HT-29 (cell line): ENCODE measurements at places on chromosomes 1 and 21. TPM values are rescaled to one million over a fixed set of nuclear protein-coding genes. Genes with fewer than 3 reads are reported as not detected.
A peak's percentile ranks its signal among the peaks of the same experiment; 100 is the strongest.

The RGS13 gene
- not detected in 2 replicates for total RNA-seq

The KLF17 gene
- total RNA-seq, result not detected in 2 replicates

The MAGI3 gene
- 19.9 and 20.8 TPM in 2 replicates for total RNA-seq

The RCSD1 gene
- total RNA-seq, result not detected in 2 replicates

The RGSL1 gene
- not detected in 2 replicates for total RNA-seq

- DNase-seq, result no peak
These were observed 73.8 kb downstream of the NIBAN1 start for GRCh38 chr1:184900507-184900906.

DNA sequence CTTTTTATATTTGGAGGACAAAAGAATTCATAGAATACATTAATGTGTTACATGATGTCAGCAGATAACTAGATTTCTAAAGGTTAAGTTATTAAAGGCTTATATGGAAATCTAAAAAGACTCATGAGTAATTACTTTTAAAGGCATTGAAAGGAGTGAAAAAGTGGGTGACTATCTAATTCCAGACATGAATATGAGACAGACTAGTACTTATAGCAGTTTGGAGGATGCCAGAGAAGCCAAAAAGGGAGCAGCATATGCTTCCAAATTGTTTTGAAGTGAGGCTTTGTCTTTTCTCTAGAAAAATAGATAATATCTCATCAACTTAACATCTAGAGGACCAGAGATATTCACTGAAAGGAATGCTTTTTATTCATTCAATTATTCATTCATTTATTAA is 275.5 kb upstream of the CACYBP start:
- no peak for DNase-seq

DNA sequence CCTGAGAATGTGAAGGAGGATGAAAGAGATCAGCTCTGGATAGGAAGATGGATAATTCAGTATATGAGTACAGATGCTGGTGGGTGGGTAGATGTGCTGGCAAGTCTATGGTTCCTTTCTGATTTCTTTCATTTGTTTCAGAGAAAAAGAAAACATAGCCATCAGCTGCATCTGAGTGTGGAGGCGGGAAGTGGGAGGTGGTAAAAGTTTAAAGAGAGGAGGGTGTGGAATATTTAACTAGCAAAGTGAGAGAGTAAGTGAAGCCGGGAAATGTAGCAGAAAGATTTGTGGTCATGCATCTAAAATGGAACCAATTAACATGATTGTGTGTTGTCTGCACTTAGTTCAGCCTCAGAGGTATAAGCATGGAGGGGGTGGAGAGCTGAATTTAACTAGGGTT is 16.4 kb downstream of the RPE65 start:
- no peak for DNase-seq

DNA sequence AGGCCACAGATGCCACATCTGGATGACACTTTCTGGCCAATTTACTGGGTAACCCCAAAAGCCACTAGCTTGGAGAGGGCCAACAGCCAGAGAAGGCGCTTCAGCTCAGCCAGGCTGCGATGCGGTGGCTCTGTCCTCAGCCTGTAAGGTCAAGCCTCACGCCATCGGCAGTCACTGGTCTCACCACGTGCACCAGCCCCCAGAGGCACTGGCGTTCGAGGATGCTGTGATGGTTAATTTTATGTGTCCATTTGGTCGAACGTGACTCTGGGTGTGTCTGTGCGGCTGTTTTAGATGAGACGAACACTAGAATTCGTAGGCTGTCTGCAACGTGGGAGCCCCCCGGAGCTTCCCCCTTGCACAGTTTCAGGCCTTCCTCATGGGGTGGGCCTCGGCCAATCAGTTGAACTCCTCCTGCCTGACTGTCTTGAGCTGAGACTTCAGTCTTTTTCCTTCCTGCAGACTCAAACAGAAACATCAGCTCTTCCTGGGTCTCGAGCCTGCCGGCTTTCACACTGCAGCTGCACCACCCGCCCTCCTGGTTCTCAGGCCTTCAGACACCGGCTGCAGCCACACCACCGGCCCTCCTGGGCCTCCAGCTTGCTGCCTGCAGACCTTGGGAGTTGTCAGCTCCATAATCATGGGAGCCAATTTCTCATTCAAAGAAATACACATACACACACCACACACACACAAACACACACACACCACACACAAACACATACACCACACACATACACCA is 41.6 kb upstream of the SLC45A1 start:
- DNase-seq, result no peak

DNA sequence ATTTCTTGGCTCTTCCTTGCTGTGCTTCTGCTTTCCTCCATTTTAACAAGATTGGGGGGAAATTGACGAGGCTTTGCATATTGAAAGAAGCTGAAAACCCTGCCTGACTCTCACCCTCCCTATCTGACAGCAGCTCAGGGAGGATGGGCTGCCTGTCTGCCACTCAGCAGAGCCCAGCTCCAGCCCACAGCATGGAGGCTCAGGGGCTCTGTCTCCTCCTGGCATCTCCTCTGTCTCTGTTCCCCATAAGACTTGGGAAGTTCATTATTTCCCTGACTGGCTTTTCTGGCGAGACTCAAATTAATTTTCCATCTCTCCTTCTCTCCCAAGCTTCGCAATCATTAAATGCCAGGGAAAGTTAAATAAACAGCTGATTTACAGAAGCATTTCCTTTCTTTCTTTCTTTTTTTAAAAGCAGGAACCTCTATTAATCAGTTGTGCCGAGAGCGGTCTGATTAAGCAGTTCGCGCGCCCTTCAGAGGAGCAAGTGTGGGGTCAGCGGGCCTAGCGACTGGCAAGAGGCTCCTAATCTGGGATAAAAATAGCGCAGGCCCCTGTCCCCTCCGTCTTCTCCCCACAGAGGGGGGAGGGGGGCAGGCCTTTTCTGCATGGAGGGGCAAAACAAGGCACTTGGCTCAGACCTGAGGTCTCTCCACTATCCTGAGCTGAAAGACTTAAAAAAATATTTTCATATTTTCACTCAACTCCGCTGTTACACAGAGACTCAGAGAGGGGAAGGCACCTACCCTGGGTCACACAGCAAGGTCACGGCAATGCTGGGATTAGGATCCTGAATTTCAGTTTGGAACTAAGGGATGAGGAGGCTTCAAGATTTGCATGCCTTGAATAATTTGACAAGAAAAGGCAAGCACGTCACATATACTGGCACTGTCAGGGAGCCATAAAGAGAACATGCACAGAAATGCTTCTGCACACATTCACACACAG is 170.4 kb downstream of the ACTL8 start:
- DNase-seq, result no peak

DNA sequence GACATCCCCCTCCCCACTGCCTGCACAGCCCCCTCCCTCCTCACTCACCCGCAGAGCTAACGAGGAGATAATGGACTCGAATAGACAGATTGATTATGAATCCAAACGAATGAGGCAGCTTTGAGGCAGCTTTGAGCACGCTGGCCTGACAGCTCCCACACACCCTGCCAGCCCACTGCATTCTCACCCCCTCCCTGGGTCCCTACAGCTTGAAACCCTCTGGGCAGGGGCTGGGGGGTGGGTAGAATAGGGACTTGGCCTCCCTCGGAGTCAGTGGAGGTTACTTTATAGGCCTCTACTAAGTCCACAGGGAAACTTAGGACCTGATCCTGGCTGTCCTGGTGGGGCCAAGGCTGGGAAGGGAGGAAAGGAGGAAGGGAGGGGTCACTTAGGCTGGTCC is 1.9 kb downstream of the NTRK1 start:
- DNase-seq, result no peak

DNA sequence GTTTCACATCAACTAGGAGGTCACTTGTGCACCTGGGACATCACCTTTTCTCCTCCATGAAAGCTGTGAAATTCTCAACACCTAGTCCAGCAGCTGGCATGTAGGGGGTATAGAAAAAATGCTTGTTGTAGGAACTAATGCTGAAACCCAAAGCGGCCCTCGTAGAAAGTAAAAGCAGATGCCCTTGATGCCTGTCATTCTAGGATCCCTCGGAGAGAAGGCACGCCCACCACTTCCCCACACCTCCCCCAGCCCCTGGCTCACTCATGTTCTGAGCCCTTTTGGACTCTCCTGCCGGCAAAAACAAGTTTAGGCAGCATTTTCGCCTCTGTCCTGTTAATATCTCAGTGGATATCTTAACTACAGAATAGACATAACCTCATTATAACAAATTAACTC is 36.5 kb downstream of the RIPK4 start:
- no peak for DNase-seq

DNA sequence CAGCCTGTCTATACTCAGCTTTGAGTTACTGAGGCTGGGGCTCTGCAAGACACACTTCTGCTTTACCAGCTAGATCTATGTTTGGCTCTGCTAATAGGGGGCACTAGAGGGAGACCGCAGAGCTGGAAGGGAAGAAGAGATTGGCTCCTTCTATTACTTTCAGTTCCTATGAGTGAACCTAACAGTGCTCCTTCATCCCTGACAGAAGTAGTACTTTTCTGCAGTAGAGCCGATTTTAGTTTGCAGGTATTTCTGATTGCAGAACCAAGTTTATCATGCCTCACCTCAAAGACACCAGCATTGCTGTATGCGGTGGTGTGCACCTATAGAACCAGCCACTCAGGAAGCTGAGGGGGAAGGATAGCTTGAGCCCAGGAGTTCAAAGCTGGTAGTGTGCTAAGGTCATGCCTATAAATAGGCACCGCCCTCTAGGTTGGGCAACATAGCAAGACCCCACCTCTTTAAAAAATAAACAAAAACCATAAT is 5.7 kb upstream of the ZDHHC18 start:
- DNase-seq, result peak; percentile 33

DNA sequence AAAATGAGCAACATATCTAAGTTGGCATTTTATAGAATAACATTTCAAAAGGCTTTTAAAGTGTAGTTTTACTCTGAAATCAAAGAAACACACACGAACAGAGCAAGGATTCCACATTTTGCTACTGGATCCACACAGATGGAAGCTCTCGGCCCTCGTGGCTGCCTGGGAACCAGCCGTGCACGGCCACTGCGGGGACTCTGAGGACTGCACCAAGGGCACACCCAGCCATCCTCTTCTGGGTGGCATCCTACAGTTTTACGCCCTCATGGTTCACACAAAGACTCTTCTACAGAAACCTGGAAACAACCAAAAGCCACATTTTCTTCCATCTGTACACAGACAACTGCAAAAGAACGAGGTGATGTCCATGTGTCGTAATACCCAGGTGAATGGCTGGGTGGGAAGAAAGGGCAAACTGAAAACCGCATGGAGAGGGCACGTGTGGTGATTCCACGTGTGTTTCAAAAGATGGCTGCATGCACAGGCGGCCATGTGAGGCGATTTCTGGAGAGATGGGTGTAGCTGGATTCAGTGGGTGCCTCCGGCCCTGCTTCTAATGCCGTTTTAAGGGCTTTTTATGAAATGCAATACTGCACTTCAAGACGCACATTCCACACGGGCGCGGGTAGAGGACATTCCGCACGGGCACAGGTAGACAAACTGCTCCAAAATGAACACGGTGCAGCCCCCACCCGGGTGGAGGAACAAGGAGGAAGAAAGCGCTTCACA is 8.1 kb downstream of the POFUT2 start:
- DNase-seq, result no peak

DNA sequence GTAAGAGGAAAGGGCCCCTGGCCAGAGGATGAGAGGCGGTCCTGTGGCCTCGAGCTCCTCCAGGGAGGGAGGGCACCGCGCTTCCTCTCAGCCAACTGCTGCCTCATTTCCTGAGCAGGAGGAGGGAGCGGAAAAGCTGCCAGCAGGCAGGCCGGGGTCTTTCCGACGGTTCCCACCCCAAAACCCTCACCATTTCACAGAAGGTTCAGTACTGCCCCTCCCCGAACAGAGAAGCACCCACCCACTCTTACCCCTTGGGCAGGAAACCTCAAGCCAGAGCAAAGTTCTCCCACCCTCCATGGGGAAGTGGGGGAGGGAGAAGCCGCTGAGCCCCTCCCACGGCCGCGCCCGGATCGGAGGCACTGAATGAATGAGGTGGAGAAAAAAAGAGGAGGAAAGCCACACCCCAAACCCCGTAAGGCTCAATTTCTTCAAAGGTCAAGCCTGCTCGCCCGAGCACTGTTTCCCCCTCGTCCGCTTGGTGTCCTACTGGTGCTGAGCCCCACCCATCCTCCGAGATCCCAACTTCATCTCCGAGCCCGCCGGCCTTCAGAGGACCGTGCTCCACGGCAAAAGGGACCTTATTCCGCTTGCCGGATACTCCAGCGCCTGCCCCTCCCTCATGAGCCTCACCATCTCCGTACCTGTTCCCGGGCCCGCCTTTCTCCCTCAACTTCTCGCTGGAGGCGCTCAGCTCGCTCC is 9.4 kb downstream of the TPM3 start:
- peak; percentile 85 for DNase-seq

DNA sequence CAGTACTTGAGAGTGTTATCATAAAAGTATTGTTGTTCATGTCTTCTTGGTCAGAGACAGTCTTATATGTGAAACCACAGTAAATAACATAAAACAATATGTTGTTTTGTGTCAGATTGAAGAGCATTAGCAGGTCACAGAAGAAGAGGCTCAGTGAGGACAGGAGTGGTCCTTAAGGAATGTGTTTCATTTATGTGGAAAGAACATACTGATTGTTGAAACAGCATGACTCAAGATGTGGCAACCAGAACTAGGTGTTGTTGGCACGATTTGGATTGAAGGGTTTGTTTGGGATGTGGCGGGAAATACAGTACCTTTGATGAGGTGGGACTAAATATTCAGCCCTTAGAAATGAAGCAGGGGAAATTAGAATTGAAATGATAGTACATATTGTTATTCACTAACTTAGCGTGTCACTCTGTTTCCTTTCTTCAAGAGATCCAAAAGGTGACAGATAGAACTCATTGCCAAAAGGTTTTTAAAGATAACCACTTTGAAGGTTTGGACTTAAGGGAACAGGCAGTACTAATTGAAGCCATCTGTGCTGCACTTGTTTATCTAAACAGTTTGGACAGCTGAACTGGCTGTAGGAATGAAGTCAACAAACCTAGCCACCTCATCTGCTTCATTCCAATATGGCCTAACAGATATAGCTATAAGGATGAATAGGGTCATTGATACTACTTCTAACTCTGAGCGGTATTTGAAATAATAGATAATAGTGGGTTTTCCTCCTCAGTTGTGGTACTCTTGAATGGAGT is 14.4 kb downstream of the RALGPS2 start:
- DNase-seq, result no peak

DNA sequence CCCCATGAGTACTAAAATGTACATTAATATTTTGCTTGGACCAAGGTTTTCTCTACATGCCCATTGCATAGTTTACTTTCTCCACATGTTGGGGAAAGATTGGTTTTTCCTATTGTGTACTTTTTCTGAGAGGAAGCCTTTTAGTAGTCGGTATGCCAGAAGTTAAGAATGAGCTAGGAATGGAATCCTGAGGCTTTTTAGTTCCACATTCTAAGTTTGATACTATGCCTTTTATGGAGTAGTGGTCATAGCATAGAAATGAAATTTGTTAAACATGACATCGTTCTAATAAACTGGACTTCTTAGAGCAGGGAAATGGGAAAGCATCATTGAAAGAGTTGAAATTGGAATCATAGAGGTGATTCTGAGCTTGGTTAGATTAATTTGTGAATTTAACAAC is 64.3 kb downstream of the BCL9 start:
- DNase-seq, result no peak

GRCh38 chr1:100249155-100249536 is 488 bp downstream of the DBT start:
- DNase-seq, result no peak

DNA sequence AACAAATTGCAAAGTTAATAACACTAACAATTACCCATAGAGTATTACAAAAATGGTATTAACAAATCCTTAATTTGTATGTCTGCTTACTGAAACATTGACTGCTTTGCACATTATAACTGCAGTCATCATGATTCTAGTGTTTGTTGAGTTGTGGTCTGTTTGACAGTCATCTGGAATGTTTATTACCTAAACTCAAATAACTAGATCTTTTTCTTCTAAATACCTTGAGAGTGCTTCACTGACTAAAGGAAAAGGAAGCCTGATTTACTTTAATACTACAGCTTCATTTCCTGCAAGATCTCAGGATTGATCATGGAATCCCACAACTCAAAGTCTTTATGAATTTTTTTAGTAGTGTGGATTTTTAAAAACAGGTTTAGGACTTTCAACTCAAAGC is 70.0 kb downstream of the HMCN1 start:
- DNase-seq, result no peak
